ENCODE measurements at places on chromosomes 3 and 15.

DNA sequence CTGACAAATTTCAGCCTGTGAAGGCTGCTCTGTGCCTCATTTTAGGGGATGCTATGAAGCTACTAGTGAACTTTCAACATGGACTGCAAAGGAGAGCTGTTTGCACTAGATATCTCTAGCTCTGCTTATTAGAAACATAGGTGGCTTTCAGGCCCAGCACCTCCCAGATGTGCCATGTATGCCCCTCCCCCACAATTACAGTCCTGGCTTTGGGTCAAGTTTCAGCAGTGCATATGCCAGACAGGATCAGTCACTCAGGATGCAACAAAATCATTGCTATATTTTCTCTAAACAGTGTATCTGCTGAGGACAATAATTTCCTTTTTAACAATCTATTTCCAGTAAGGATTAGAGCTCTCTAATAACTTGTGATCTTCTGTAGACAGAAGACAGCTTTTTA is 178.8 kb upstream of the STAC start:
- no peak for DNase-seq

GRCh38 chr3:67386451-67386850 is 268.0 kb downstream of the SUCLG2 start:
- DNase-seq = no peak

- no peak for DNase-seq
Observed at GRCh38 chr3:50212502-50212901, 7.4 kb downstream of the SLC38A3 start.

DNA sequence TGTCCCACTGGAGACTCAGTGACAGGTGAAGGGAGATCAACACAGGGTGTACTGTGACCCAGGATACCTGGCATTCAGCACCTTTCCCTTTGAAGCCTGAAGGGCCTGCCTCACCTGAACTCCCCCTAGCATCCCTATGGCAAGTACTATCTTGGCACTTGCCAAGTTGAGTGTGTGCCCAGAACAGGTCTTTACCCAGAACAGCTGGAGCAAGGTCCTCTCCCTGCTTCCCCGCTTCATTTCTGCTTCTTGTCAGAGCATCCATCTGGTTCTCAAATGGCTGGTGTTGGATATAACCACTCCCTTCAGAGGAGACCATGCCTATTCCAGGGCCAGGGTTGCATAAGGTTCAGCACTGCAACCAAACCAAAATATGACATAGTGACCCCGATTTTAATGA is 73.0 kb downstream of the FAM43A start:
- no peak for DNase-seq

DNA sequence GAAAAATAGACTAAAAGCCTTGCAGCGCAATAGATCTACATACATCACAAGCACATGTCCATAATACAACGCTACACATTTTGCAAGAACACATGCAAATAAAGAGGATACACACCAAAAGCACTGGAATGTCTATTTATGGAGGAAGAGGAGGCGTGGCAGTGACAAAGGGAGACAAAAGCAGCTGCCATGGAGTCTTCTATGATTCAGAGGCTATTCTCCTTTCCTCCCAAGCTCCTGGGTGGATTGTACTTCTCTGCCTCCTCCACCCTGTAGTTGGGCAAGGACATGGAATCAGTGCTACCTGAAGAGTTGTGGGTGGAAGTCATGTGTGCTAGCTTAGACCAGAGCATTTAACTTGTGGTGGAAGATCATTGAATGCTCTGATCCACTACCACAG is 57.9 kb upstream of the ABHD2 start:
- DNase-seq = no peak

- DNase-seq = no peak
Observed at GRCh38 chr15:38671675-38672254, 107.2 kb upstream of the RASGRP1 start.

DNA sequence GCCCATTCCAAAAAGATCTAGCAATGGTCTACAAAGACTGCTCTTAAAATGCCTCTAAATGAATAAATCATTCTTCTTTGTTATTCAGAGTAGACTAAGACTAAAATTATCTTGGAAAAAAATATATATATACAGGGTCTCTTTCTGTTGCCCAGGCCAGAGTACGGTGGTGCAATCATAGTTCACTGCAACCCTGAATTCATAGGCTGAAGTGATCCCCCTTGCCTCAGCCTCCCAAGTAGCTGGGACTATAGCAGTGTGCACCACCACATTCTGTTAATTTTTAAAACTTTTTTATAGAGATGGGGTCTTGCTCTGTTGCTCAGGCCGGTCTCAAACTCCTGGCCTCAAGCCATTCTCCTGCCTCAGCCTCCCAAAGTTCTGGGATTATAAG is 18.7 kb downstream of the WWTR1 start:
- DNase-seq = no peak

GRCh38 chr15:94503293-94503692 is 271.9 kb downstream of the MCTP2 start:
- DNase-seq = no peak

DNA sequence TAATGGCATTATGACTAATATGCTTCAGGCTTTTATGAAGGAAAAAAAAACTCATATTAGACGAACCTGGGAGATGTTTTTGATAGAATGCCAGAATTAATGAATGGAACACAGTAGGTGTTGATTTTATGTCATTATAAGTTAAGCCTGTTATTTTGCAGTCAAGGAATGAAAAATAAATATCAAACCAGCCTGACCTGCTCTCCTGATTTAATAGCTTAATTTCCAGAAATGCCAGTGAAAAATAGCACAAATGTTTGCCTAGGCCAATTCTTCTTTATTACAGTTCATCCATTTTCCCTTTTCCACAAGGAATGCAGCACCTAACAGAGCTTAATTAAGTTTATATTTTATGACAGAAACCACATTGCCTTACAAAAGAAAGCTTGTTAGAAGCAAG is 292.0 kb downstream of the TBL1XR1 start:
- DNase-seq = no peak

- no peak for DNase-seq
Observed at GRCh38 chr3:67853520-67853919, 199.1 kb upstream of the SUCLG2 start.

- no peak for DNase-seq
Observed at GRCh38 chr3:9172851-9173321, 76.6 kb downstream of the SRGAP3 start.

- DNase-seq = no peak
Observed at GRCh38 chr3:167361306-167361705, 18.8 kb downstream of the ZBBX start.

DNA sequence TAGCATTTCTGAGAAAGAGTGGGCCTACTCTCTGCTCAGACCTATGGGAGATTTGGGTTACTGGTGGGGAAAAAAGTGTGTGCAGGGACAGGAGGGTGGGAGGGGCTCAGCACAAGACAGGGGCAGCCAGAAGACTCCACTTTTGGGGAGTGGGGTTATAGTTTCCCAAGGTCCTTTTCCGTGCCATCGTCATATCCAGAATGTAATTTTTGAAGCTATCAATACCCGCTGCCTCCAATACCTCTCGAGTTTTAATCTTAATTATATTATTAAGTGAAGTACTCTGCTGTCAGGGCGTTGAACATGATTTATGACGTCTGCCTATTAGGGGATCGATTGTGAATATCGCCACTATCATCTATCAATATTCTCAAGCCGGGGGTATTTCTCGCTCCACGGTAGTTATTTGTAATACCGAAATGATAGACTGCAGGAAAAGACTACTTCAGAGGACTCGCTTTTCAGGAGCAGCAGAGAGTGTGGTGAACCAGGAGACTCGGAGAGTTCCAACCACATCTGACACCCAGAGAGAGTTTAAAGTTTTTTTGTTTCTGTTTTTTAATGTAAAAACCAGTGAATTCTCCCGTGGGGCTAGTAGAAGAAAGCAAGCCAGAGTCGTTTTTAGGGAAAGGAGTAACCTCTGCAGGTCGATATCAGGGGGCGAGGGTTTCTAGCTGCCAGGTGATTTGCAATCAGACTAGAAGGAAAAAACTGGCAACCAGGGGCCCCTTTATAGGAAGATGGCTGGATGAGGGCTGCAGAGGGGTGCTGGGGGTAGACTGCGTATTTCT is 20.6 kb downstream of the NR2F2 start:
- DNase-seq = no peak

GRCh38 chr3:190983875-190984274 is 121.4 kb upstream of the GMNC start:
- no peak for DNase-seq

DNA sequence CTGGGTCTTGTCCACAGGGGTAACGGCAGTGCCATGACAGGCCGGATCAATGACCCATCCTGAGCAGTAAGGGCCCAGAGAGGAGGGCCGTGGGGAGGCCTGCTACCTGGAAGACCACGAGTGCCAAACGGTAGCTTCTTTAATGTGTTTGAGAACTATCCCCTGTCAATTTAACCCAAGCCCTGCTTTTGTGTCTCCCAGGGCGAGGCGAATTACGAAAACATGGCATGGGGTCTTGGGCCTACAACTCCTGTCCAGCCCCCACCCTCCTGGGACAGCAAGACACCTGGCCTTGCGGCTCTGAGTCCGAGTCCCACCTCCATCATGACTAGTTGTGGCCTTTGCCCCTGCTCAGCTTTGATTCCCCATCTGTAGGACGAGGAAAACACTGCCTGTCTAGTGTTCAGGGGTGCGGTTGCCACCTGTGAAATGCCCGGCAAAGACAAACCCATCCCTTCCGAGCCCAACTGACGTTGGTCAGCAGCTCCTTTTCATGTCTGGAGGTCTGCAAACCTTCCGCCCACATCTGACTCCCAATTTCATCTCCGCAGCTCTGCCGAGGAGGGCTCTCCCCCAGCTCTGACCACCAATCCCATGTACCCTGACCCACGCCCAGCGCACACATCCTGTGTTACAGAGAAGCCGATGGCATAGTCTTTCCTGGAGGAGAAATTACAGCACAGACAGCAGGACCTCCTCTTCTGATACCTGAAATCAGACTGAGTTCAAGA is 28.9 kb upstream of the SNRPA1 start:
- no peak for DNase-seq

- DNase-seq = no peak
Observed at GRCh38 chr15:75902129-75902557, 1.5 kb upstream of the FBXO22 start.

- DNase-seq = no peak
Observed at GRCh38 chr15:25830844-25831451, 32.2 kb downstream of the ATP10A start.

- DNase-seq = no peak
Observed at GRCh38 chr3:188361888-188362287, 207.9 kb downstream of the LPP start.

- no peak for DNase-seq
Observed at GRCh38 chr3:49124991-49125670, 4.5 kb upstream of the USP19 start.

- DNase-seq = no peak
Observed at GRCh38 chr3:37988931-37989525, 1.6 kb upstream of the VILL start.

DNA sequence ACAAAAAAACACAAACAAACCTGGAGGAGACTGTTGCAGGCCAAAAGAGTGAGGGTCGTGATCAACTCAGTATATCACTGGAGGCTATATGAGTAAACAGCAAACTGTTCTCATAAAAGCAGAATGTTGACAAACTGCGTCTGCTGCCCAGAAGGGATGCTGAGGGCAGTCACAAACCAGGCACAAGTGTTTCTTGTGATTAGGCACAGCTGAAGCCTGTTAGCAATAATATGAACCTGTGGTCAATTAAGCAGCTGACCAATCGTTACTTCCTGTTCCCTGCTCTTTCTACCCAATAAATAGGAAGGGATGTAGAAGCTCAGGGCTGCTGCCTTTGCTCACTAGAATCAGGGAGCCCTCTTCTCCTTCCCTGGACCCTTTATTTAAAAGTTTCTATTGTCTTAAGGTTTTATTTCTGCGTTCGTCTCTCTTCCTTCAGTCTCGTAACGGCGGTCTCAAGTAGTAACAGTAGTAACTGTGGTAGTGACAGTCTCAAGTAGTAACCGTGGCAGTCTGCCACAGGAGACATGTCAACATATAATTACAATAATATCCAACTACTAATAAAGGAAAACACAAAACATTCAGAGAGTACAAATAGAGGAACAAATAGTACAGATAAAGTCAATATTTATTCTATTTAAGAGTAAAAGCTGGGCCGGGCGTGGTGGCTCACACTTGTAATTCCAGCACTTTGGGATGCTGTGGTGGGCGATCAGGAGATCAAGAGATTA is 698.4 kb upstream of the CCDC54 start:
- no peak for DNase-seq

- DNase-seq = no peak
Observed at GRCh38 chr15:27427276-27427675, 456.3 kb downstream of the GABRG3 start.
